ENCODE measurements at places on chromosomes 1 and 21.

GRCh38 chr1:204818998-204819397 is 51.7 kb upstream of the NFASC start:
- no peak for DNase-seq

- DNase-seq: no peak
Observed at GRCh38 chr1:19678931-19679453, 14.3 kb downstream of the HTR6 start.

DNA sequence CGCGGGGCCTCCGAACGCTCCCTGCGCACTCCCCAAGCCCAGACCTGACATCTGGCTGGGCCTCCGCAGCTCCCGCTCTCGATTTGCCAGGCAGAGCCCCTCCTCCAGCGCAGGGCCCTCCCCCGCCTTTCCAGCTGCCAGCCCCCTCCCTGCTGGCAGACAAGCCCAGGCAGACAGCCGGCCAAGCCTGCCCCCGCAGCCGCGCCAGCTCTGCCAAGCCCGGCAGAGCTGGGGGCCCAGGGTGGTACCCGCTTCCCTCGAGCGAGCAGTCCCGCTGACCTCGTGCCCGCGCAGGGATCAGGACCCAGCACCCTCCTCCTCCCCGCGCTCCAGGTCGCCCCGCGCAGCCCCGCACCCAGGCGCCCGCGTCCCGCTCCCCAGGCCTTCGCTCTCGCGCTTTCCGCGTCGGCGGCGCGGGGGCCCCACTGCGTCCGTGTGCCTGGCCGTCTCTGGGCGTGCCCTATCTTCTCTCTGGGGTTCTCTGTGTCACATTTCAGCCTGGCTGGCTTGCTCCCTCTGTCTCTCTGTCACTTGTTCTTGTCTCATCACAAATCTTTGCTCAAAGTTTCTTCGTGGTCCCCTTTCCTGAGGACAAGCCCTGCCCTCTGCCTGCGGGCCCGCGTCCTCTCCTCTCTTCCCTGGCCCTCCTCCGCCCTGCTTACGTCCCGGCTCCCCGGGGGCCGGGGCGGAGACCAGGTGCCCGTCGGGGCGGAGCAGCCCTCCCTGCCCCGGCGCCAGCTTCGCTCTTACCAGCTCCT is 580 bp downstream of the INKA2 start:
- DNase-seq: peak; percentile 74

- DNase-seq: no peak
Observed at GRCh38 chr1:54681358-54681757, 34.3 kb upstream of the TTC4 start.

DNA sequence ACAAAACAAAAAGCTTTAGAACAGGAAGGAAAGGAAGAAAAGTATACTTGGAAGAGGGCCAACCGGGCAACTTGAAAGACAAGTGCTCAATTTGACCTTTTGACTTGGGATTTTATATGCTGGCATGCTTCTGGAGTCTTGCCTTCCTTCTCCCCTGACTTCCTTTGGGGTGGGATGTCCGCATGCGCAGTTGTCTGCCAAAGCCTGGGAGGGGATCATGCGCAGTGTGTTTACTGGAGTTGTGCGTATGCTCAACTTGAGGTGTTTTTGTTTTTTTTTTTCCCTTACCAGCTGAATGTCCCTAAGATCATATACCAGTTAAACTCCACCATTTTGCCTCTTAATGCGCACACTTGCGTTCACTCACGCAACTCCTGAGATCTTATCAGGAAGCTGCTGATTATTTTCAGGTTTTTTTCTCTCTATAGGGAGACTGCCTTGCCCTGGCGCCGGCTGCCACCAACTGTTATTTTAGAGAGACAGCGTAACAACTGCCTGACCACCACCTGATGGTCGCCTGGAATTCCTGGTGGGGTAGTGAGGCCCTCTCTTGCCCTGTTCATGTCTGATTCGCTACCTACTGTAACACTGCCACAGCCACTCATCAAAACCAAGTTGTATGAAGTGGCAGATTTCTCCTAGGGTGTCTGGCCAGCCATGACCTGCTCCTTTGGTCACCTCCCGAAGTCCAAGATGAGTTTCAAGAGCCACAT is 138.7 kb upstream of the ZNF644 start:
- no peak for DNase-seq

DNA sequence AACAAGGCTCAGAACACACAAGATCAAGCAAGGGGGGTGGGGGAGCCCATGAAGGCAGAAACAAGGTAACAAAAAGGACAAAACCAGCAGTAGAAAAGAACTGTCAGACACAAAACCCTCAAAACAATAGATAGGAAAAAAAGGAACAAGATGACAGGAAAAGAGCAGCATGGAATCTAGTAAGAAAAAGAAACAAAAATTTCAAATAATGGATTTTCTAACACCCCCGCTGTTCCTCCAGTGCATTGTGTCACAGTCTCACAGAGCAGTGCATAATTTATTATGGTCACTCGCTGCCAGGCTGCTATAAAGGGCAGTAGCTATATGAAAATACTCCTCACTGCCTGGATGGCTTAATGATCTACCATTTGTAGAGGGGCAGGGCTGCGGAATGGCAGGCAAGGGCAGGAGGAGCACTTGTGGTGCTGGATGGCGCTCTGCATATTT is 567.9 kb downstream of the DPYD start:
- DNase-seq: no peak

DNA sequence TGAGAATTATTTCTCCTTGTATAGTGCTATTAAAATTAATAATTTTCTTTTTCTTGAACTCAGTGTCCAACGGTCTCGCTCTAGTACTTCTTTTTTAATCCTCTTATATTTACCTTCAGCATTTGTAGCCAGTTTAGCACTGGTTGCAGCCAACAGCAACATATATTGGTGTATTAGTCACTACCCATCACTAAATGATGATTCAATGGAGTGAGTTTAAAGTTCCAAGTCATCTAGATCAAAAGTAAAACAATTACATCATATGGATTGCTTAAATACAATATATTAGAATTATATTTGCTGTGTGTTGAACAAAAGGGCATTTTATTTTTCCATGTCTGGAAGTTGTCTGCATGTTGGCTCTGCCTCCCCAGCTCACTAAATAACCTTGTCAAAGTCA is 591.8 kb downstream of the ADGRL2 start:
- DNase-seq: no peak

DNA sequence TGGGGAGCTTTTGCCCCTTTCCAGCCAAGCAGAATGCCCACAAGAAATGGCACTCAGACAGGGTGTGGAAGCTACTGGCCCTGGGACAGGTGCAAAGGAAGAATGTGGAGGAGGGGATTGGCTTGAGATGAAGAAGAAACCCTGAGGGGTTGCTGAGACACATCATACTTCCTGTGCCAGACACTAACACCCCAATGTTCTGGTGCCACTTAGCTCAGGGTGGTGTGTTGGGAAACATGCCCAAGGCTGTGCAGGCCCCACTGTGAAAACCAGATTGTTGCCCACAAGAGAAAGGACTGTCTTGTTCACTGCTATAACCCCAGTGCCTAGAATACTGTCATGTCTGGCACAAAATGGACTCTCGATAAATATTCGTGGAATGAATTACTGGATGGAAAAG is 9.9 kb upstream of the PAQR6 start:
- peak; percentile 0 for DNase-seq

GRCh38 chr1:55209247-55209646 is 5.9 kb downstream of the USP24 start:
- no peak for DNase-seq

DNA sequence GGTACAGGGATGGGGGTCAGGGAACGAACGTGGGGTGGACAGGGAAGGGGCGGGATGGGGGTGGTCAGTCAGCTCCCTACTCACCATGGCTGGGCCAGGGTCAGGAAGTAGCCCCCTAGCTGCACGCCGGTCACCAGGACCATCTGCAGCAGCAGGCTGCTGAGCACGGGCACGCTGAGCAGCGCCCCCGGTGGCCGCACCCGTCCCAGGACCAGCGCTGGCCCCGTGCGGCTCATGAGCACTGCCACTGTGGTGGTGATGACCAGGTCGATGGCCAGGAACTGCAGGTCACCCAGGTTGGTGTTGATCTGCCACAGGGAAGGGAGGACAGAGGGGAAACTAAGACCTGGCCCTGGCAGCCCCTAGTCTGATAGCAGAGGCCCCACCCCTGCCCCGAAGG is 6.5 kb upstream of the MFAP2 start:
- no peak for DNase-seq

- DNase-seq: no peak
Observed at GRCh38 chr1:14280909-14281308, 317.6 kb upstream of the KAZN start.

DNA sequence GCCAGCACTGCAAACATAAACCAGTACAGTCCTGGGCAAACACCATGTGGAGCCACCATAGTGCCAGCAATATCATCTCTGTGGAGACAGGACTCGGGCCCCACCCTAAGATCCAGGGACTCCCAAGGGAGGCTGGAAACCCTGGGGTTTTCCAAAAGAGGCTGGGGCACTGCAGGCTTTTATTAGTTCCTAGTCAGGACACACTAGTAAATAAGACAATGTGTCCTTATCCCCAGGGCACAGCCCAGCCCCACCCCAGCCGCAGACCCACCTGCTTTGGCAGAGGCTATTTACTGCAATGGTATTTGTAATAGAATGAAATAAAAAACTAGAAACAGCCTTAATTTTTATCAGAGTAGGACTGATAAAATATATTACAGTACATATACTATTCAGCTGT is 486 bp upstream of the GJB3 start:
- no peak for DNase-seq

- DNase-seq: no peak
Observed at GRCh38 chr1:150072959-150073358, 5.4 kb downstream of the VPS45 start.

DNA sequence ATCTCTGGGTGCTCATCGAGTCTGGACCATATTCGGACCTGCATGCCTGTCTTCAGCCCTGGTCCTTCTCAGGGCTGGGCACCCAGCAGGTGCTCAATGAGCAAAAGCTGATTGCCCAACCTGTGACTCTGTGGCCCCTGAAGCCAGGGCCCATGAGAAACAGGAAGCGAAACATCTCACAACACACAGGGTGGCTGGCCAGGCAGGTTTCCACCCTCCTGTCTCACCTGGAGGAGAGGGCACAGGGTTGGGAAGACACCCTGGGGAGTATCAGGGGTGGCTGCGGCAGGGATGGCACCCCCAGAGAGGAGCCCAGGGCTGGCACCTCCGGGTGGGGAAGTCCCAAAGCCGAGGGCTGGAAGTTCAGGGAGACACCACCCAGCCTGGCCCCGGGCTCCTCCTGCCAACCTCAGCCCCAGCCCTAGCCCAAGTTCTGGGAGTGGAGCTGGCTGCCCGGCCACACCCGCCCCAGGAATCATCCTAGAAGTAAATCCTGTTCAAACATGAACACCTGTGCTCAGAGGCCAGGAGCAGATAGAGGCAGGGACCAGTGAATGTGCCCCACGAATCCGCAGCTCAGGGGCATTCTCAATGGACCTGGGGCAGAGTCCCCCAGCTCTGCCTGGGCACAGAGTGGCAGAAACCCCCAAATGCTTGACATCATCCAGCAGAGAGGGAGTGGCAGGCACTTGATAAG is 54.6 kb downstream of the RAP1GAP start:
- no peak for DNase-seq

GRCh38 chr1:234715252-234716014 is 105.5 kb upstream of the IRF2BP2 start:
- no peak for DNase-seq

GRCh38 chr1:156420205-156421061 is 51.4 kb downstream of the RHBG start:
- no peak for DNase-seq

DNA sequence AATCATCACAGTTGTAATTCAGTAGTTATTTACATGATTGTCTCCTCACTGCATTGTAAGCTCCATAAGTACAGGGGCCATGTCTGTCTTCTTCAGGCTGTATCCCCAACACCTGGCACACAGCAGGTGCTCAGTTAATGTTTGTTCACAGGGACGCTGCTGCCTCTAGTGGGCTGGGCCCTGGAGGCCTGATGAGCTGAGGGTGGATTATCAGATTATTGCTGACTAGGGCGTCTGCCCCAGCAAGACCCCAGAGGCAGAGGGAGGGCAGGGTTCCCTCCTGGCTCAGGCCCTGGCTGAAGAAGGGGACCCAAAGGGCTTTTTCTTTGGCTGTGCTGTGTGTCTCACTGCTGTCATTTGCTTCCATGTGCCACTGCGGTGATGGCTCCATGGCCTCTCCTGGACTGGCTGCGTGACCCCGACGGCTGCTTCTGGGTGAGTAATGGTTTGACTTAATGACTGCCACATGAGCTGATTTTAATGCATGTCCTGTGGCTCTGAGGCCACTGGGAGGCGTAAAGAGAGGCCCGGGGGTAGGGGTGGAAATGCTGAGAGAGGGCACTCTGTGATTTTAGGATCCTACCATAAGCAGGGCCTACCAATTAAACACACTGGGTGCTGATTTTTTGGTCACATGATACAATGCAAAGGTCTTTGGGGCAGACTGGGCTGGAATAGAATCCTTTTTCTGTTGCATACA is 20.8 kb upstream of the EPB41 start:
- DNase-seq: no peak

- no peak for DNase-seq
Observed at GRCh38 chr1:59103457-59103856, 193.4 kb upstream of the FGGY start.

DNA sequence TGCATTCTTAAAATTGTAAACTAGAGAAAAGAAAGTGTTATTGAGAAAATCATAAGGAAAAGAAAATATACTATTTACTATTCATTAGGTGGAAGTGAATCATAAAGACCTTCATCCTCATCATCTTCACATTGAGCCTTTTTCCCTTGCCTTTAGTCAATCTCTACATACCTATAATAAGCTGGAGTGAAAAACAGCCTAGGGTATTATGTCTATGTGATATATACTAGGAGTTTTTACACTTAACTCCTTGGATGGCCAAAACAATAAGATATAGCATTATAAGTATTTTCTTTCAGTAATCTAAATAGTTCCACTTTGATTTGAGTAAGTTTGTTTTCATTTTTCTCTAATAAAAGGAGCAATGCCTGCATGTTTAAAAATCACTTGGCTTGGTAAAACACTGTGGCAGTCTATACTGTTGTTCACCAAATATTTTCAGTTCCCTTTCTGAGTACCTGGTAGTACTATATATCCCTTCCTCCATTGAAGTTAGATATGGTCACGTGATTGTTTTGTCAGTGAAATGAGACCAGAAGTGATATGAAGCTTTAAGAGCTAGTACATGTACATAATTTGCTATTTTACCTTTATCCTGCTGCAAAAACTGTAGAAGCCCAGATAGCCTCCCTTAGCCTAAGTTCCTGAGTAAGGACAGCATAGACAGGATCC is 78.3 kb downstream of the CLEC20A start:
- no peak for DNase-seq

DNA sequence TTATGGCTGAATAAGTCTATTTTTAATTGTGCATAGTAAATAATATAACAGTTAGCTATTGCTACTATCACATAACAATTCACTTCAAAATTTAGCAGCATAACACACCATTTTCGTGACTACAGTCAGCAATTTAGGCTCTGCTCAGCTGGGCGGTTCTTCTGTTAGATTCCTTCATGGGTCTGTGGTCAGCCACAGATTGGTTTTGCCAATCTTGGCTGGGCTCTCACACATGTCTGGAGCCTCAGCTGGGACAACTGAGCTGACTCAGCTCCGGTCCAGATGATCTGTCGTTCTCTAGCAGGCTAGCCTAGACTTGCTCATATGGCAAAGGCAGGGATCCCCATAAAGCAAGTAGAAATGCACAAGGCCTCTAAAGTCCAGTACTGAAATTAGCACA is 15.1 kb upstream of the CDC42BPA start:
- DNase-seq: no peak

GRCh38 chr1:165829888-165830287 is 2.5 kb downstream of the UCK2 start:
- no peak for DNase-seq

Data from right lobe of liver (tissue), 6 donors.